ENCODE measurements at places on chromosomes 7 and 10.

- DNase-seq = no peak
Measured at GRCh38 chr7:148712678-148713329, 14.1 kb downstream of the CUL1 start.

DNA sequence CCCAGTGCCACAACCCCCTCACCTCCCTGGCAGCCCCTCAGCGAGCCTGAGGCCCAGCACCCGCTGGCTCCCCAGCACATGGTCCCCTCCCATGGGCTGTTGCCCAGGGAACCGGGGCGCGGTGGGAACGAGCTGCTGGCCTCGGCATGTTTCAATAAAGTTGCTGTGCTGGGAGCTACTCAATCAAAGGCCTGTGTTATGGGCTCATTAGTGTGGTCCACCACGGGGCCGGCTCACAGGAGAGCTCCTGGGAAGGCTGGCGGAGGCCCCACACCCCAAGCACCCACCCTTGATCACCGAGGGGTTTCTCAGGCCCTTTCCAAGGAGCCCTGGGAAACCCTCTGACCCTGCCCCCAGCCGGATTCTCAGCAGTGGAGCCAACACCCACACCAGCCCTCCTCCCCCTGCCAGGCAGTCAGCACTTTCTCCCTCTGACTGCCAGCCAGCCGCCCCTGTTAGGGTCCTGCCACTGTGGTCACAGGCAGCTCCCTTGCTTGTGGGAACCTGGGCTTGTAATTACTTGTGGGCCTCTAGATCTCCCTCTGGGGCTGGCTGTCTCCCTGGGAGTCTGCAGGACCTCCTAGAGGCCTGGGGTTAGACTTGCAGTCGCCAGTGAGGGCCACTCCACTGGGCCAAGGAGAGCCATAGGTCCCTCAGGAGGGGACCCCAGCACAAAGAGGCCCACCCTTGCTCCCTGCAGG is 24.8 kb upstream of the TRIM8 start:
- DNase-seq = no peak

DNA sequence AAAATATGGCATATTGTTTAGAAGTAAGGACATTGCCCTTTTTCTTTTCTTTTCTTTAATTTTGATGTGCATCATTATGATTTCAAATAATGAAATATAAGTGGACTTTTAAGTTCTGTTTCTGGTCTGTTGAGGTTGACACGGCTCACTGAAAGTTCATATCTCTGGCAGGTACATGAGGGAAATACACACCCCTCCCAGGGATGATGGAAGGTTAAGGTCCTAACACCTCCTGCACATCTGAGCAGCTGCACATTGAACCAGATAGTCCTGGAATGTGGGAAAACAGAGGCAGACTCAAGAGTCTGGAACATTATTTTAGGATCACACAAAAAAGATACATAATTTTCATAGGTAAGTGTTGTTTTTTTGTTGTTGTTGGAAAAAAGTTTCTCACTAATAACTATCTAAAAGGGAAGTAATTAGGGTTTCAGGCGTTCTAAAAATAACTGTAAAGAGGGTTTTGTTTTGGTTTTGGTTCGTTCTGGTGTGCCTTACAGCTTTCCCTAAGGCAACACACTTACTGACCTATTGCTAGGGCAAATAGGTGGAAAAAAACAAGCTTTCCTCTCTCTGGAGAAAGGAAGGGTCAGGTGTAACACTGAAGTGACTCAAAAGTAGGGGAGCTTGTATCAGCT is 201.2 kb upstream of the PRKCQ start:
- DNase-seq = no peak

DNA sequence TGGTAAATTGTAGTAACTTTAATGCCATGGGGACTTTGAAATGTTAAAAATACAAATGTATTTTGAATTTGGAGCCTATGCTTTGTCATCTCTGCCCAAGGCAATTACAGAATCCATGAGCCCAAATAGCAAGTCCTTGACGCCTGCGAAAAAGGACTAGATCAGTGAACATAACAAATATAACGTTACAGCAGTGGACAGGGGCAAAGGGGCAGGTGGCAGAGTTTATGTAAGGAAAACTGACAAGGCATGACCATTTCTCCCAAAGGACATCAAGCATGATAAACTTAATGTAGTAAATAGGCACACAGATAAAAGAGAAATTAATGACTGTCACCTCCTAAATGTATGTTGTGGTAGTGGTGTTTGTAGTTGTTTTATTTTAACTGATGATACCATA is 297.1 kb downstream of the LRRTM3 start:
- DNase-seq = no peak

GRCh38 chr10:31912289-31912688 is 16.3 kb downstream of the ARHGAP12 start:
- no peak for DNase-seq

DNA sequence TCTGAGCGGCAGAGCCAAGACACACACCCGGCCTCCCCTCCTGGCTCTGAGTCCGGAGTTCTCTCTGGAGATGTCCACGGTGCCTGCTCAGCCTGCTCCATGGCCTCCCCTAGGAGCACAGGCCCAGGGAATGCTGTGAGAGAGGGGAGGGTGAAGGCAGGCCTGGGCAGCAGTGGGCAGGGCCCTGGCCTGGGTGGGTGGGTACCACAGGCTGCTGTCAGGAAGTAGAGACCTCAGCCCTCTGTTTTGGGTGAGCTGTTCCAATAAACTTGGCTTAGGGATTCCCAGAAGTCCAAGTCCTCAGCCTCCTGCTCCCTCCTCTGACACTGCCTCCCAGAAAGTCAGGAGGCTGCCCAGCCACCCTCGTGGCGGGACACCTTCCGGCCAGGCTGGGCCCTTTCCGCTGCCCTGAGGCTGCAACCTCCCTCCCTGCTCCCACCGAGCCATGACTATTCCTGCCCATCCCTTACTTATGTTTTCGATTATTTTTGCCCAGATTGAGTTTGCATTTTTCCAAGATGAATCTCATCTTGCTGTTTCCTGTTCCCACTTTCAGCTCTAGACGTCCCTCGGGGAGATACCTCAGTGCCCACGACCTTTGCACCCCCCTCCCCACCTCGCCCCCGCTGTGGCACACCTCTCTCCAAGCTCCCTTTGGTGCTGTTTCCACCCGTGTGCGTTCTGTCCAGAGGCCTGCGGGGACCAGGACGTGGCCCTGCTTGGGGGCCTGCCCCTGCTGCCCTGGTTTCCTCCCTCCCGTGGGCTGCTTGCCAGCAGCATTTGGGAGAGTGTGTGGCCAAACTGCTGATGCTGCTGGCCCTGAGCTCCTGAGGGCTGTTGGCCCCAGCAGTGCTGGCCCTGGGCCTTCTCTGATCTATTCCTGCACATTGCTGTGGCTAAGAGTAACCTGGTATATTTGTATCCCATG is 5.8 kb upstream of the POLM start:
- no peak for DNase-seq

GRCh38 chr10:95246582-95247051 is 44.2 kb downstream of the PDLIM1 start:
- peak; percentile 51 for DNase-seq

DNA sequence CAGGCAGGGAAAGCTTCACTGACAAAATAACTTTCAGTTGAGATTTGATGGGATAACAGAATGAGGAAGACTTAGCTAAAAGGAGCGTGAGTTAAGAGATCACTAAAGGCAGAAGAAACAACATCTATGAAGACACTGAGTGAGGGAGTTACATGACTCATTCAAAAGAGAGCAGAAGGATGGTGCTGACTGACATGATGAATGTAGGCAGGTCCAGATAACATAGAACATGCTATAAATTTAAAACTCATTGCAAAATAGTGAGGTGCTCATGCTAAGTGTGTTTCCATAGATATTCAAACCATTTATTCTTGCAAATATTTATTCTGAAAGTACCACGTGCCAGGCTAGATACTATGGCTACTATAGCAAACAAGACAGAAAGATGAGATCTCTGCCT is 116.4 kb upstream of the DGKB start:
- DNase-seq = no peak

- no peak for DNase-seq
Measured at GRCh38 chr7:55075464-55076021, 56.7 kb downstream of the EGFR start.

DNA sequence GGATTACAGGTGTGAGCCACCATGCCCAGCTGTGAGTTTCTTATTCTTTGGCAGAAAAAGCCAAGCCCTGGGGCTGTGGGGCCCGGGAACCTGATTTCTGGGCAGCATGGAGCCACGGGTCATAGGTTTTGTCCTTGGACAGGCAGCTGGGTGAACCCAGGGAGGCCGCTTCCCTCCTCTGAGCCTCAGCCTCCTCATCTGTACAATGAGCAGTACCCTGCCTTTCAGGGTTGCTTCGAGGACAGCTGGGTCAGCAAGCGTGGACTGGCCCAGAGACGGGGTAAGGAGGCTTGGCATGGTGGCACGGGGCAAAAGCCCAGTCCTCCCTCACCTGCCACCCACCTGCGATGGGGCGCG is 84.1 kb upstream of the GNA12 start:
- DNase-seq = no peak

- peak; percentile 57 for DNase-seq
Measured at GRCh38 chr10:3805791-3806461, 20.9 kb upstream of the KLF6 start.

DNA sequence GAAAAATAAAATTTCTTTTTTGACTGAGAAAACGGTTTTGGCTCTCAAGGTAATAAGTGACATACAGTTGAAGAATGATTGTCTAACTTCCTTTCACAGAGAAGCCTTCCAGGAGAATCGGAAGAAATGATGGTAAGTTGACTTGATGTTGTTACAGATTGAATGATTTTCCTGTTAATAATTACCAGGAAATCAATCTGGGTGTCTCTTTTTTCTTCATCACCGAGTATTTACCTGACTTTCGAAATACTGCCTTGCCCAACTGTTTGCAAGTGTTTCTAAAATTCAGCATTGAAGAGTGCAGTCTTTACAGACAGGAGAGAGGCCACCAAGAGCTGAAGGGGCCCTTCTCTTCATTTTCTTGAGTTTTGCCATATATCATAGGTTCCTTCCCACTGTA is 4.0 kb downstream of the ITIH2 start:
- DNase-seq = no peak

- peak; percentile 58 for DNase-seq
Measured at GRCh38 chr10:50739618-50740292, at the start of gene ASAH2B. Gene ASAH2B (plus strand): TSS chr10:50739936. CDS start chr10:50745131, 5,195 bp downstream.

- no peak for DNase-seq
Measured at GRCh38 chr7:155164316-155164715, 94.2 kb downstream of the HTR5A start.

GRCh38 chr7:11732207-11732606 is 99.8 kb downstream of the THSD7A start:
- no peak for DNase-seq

DNA sequence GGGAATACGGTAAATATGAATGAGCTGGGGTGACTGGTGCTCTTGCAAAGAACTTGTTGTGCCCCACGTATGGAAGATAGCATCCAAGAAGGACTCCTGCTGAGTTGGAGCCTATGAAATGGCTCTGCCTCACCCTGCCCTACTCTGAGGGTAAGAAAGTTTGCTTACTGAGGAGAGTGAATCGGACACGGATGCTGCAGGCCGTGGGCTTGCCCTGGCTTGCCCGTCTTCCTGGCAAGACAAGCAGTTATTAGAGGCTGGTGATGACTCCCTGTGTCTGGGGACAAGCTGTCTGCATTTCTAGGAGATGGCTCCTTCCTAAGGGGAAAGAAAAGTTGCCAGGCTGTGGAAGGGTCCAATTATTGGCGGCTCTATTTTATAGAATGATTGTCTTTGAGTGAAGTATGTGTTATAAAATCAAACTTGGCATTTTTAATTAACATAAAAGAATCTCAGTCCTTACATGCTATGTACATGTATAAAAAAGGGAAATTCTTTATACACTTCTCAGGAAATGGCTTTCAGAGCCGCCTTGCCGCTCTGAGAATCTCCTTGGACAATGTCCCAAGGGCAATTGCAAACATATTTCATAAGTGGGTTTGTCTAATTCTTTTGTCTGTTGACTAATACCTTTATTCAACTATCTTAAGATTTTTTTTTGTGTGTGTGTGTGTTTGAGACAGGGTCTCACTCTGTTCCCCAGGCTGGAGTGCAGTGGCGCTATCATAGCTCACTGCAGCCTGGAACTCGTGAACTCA is 64.6 kb downstream of the CYP26A1 start:
- no peak for DNase-seq

GRCh38 chr10:79502561-79503309 is 9.6 kb upstream of the EIF5AL1 start:
- no peak for DNase-seq

- peak; percentile 14 for DNase-seq
Measured at GRCh38 chr10:30705101-30705624, 75.6 kb upstream of the LYZL2 start.

- no peak for DNase-seq
Measured at GRCh38 chr10:64033711-64034110, 512.5 kb downstream of the REEP3 start.

DNA sequence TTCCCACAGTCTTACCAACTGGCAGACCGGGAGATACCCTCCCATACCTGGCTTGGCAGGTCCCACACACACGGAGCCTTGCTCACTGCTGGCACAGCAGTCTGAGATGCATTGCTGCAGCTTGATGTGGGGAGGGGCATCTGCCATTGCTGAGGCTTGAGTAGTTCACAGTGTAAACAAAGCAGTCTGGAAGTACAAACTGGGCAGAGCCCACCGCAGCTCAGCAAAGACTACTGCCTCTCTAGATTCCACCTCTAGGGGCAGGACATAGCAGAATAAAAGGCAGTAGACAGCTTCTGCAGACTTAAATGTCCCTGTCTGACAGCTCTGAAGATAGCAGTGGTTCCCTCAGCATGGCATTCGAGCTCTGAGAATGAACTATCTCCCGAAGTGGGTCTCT is 69.6 kb upstream of the RELN start:
- DNase-seq = no peak

- DNase-seq = no peak
Measured at GRCh38 chr10:12929381-12929780, 72.1 kb downstream of the CCDC3 start.

GRCh38 chr7:135420786-135421185 is 89.1 kb downstream of the CNOT4 start:
- DNase-seq = no peak

- DNase-seq = peak; percentile 62
Measured at GRCh38 chr10:61750943-61751471, 88.3 kb downstream of the CABCOCO1 start.

- DNase-seq = no peak
Measured at GRCh38 chr10:129046065-129046681, 420.9 kb upstream of the MGMT start.

GRCh38 chr7:18504965-18505364 is 9.4 kb downstream of the HDAC9 start:
- DNase-seq = no peak

GRCh38 chr7:33761449-33762080 is 143.8 kb upstream of the BMPER start:
- no peak for DNase-seq

GRCh38 chr10:70405037-70405824 is 1.3 kb downstream of the EIF4EBP2 start:
- peak; percentile 15 for DNase-seq

GRCh38 chr10:23005150-23005549 is 77.3 kb downstream of the ARMC3 start:
- no peak for DNase-seq

Measured in activated CD4-positive, alpha-beta T cell treated with anti-CD3 and anti-CD28 coated beads for 4 hours (primary cell).